Fibroblast of skin of right quadriceps (primary cell): ENCODE measurements at places on chromosomes 2 and 18.

DNA sequence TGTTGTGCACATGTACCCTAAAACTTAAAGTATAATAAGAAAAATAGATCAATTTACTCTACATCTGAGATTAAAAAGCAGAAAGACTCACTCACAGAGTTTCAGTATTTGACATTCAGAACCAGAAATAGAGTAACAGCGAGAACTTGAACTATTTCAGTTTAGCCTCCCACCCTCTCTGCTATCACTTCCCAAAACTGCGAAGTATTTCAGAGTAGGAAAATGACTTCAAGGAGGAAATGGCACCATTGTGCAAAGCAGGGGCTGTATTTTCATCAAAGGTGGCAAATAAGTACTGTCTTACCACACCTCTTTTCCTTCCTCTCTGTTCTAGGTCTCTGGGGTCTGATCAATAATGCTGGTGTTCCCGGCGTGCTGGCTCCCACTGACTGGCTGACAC lies 13.6 kb downstream of the DHRS9 start:
- no peak for DNase-seq

DNA sequence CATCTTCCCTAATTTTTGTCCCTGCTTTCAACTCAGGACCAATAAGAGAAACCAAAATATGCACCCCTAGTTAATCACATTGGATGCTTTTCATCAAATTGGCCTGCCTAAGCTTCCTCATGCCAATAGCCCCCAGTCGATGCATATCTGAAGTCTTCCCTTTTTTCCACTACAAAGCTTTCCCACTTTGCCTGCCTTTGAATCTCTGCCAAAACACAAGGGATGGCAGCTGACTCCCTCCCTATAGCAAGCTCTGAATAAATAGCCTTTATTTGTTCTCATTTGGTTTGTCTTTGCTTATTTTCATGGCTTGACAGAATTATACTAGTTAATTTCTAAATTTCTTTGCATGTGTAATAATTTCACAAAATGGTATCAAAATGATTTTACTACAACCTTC lies 621.2 kb downstream of the MBD2 start:
- no peak for DNase-seq

- DNase-seq = no peak
These were observed 599.5 kb upstream of the ZNF804A start for GRCh38 chr2:183998797-183999190.

- no peak for DNase-seq
These were observed 100.7 kb downstream of the NFATC1 start for GRCh38 chr18:79496237-79496977.

- no peak for DNase-seq
These were observed 101.8 kb upstream of the ASB18 start for GRCh38 chr2:236366049-236366387.

DNA sequence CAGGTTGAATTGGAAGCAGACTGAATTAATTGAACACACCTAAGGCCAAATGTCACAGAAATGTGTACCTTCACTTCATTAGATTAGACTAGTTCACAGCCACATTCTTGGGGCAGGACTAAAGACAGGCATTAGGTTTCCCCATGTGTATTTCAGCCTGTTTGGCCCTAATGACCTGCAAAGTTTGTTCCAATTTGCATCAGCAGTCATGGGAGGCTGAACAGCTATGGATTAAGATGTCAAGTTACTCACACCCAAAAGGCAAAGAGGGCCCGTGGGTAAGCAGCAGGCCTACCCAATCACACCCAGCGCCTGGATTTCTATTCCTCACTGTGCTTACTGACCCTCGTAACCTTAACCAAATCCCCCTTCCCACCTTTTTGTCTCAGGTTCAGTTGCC lies 99.6 kb upstream of the RIOK3 start:
- no peak for DNase-seq

DNA sequence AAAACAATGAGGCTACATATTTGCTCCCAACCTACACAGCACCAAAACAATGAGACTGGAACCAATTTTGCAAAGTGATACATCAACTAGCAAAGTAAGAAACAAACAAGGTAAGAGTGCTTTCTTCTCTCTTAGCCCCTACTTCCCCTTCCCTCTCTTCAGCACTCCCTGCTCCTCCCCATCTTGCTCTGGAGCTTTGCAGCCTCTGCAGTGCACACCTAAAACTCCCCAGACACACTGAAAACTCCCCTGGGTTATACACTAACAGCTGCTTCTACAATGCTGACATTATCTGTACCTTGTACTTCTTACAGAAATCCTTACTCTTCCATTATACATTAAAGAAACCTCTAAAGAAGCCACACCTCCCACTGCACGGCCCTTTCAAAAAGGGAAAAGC lies 93.7 kb downstream of the RBMS1 start:
- no peak for DNase-seq

DNA sequence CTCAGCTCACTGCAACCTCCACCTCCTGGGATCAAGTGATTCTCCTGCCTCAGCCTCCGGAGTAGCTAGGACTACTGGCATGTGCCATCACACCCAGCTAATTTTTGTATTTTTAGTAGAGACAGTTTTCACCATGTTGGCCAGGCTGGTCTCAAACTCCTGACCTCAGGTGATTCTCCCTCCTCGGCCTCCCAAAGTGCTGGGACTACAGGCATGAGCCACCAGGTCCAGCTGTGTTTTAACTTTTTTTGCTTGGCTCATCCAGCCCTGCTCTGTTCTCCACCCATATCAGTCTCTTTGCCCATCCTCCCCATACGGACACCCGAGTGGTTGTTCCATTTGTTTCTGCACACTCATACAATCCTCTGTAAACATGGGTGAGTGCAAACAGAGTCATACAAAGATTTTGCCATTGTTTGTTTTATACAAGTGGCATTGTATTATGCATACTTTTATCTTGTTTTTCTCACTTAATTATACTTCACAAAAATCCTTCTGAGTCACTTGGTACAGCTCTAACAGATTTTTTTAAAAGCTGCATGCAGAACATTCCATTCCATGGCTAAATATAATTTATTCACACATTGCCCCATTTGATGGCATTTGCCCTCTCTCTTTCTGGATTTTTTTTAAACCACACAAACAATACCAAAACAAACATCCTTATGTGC lies 5.3 kb downstream of the APOB start:
- no peak for DNase-seq

DNA sequence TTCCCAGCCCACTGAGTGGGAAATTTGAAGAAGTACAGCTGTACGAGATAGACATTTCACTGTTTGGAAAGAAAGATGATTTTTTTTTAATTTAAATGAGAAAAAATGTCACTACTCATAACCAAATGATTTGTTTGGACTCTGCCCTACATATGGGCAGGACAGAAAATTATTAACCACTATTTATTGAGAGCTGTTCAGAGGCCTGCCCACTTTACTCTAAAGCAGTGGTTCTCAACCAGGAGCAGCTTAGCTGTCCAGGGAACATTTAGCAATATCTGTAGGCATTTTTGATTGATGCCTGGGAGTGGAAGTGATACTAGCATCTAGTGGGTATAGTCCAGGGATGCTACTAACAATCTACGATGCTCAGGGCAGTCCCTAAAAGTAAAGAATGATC lies 13.4 kb upstream of the DTNA start:
- no peak for DNase-seq

DNA sequence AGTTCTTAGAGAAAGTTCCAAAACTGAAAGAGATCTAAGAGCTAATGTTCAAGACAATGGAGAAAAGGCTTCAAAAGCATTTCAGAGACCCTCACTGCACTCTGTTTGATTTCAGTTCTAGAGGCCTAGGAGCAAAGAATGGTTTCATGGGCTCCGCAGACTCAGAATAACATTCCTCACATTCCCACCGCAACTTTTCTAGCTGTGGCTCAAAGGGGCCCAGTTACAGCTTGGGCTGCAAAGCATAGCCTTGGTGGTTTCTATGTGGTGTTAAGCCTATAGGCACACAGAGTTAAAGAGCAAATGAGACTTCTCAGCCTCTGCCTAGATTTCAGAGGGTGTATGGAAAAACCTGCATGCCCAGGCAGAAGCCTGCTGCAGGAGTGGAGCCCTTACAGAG lies 73.0 kb downstream of the FSIP2 start:
- no peak for DNase-seq

DNA sequence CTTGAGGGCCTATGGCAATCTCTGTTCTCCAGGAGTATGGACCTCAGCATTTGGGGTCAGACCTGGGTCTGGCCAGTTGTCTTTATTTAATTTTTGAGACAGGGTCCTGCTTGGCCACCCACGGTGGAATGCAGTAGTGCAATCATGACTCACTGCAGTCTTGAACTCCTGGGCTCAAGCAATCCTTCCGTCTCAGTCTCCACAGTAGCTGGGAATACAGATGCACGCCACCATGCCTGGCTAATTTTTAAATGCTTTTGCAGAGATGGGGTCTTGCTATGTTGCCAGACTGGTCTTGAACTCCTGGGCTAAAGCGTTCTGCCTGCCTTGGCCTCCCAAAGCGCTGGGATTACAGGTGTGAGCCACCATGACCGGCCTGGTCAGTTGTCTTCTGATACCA lies 46.4 kb upstream of the INHBB start:
- no peak for DNase-seq

- no peak for DNase-seq
These were observed 27.8 kb upstream of the TTC39C start for GRCh38 chr18:23986600-23987359.

- DNase-seq = no peak
These were observed 40.5 kb downstream of the SPHKAP start for GRCh38 chr2:228140934-228141528.

- peak; percentile 85 for DNase-seq
These were observed 260.8 kb downstream of the RDH14 start for GRCh38 chr2:18299423-18300212.

- DNase-seq = no peak
These were observed 54.3 kb downstream of the THOC1 start for GRCh38 chr18:213505-213904.

DNA sequence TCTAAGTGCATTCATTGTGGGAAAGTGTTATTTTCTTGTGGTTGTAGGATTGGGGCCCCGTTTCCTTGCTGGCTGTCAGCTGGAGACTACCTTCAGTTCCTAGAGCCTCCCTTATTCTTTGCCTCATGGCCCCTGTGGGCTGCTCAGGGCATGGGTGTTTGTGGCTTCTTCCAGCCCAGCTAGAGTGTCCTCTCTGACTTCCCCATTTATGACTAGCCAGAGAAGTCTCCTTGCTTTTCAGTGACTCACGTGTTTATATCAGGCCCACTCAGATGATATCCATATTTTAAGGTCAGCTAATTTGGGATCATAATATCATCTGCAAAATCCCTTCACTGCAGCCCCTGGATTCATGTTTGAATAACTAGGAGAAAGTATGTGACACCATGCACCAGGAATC lies 62.8 kb downstream of the DTNA start:
- DNase-seq = peak; percentile 43

DNA sequence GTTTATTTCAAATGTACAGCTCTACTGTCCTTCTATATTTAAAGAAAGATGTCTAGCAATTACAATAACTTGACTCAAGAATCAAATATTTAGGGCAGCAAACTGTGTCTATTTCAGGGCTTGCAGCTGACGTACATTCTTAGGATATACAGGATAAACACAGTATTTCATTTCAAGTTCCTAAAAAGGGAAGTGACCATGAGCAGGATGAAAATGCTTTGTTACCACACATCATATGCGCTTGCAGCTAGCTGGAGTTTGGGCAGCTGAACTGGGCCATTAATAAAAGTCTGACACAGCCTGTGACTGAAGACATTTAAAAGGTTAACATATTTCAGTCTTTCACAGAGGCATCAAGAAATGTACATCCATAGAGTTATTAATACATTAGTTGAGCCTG lies 264.6 kb upstream of the TRIB2 start:
- peak; percentile 52 for DNase-seq

DNA sequence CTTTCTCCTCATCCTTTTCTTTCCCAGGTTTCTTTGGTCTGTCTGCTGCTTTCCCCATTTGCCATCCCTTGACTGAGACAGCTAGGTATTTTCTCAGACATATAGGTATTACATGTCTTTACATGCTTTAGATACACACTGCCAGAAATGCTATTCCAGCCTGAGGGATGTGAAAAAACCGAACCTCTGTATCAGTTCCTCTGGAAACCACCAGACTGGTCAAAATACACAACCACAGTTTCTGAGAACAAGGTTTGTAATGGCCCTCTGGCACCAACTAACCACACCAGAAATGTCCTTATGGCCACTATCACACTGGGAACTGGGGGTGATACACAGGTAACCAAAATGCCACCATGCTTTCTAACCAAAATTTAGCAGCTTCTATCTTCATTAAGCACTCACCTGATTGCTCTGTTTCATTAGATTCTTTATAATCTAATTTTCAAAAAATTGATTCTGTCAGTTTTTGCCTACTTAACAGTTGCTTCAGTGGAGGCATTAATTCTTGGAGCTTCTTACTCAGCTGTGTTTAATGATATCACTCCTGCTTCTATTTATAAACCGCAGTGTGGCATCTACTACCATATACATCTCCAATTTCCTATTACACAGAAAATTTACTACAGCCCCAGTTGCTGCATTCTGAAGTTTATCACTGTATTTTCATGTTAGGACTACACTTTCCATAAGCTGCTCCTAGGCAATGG lies 243.5 kb downstream of the WDPCP start:
- no peak for DNase-seq

DNA sequence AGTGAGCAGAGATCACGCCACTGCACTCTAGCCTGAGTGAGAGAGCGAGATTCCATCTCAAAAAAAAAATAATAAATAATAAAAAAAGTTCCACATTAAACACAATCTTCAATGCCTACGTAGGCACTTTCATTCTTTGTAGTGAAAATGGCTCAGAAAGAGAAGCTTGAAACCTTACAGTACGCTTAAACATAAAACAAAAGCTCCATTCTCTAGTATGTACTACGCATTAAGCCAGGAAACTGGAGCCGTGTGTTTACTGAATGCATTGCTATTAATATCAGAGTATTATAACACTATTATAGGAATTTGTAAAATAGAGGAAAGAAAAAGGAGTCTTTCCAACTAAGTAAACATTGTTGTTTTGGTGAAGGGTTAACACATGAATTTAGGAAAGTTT lies 41.3 kb upstream of the LMAN1 start:
- no peak for DNase-seq

DNA sequence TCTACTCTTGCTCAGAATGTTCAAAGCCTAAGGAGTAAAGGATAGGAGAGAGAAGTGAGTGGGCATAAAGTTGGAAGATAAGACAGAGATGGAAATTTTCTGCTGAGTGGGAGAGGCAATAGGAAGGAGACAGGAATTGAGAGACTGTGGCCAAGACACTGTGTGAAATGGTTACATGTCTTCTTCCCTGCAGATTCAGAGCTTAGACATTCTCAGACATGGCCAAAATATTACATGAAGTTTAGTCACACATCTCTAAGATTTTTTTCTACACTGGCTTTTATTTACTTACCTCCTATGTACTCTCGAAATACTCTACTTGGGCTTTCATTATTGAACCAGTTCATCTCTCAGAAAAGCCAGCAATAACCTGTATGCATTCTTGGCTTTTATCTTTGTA lies 363.0 kb upstream of the FANCL start:
- DNase-seq = no peak

DNA sequence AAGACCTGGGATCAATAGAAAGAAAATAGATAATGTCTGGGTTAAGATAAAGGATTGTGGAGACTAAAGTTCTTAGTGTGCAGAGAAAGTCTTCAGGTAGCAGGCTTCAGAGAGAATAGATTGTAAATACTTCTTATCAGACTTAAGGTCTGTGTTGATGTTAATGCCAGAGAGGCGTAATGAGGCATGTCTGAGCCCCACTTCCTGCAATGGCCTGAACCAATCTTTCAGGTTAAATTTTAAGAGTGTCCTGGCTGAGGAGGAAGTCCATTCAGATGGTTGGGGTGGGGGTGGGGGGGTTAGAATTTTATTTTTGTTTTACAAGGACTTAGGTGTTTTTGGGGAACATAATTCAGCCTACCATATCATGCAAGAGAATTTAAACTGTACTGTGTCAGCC lies 129.5 kb downstream of the EVA1A start:
- DNase-seq = no peak

- DNase-seq = peak; percentile 72
These were observed 221.8 kb downstream of the INSIG2 start for GRCh38 chr2:118309946-118310680.
